ENCODE measurements at places on chromosomes 5 and 9. TPM values are rescaled to one million over a fixed set of nuclear protein-coding genes. Genes with fewer than 3 reads are reported as not detected.

Gene CDH18
- total RNA-seq, result not detected

Gene ADRB2
- total RNA-seq, result 2.2 TPM

Gene RNF183
- total RNA-seq, result not detected

Gene OTP
- total RNA-seq, result not detected

Gene NEUROG1
- not detected for total RNA-seq

Gene MSANTD3
- total RNA-seq, result 31.0 TPM

Gene TNC
- 1,047 TPM for total RNA-seq

Gene LYRM7
- 12.0 TPM for total RNA-seq

Gene HACD4
- 3.2 TPM for total RNA-seq

Gene TAL2
- not detected for total RNA-seq

Gene DBH
- total RNA-seq, result not detected

Gene GLRA1
- total RNA-seq, result not detected

Gene RASA1
- 33.6 TPM for total RNA-seq

Gene TLX3
- not detected for total RNA-seq

All from aorta (tissue), 5 donors.